ENCODE measurements at places on chromosomes 5 and 9.

GRCh38 chr5:134878403-134878802 lies 4.2 kb downstream of the TXNDC15 start:
- DNase-seq, result no peak

- DNase-seq, result no peak
These were observed 157.0 kb upstream of the RASEF start for GRCh38 chr9:83219924-83220438.

DNA sequence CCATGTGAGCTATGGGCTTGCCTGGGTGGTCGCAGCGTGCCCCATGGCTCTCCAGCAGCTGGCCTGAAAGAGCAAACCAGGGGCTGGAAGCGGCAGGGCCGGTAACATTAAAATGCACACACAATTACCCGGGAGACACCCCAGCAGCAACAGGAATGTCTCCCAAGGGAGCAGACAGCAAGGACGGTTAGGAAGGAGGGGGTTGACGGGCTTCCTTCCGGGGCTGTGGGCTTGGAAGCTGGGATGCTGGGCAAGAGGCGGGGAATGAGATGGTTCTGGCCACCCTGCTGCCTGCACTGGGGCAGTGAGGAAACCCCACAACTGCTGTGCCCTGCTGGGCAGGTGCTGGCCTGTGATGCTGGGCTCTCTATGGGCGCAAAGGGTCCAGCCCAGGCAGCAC lies 71.8 kb upstream of the ADAMTS2 start:
- no peak for DNase-seq

- DNase-seq, result no peak
These were observed 105.0 kb downstream of the TUSC1 start for GRCh38 chr9:25573281-25573680.

GRCh38 chr5:96936431-96937320 lies 796 bp downstream of the LNPEP start:
- no peak for DNase-seq

DNA sequence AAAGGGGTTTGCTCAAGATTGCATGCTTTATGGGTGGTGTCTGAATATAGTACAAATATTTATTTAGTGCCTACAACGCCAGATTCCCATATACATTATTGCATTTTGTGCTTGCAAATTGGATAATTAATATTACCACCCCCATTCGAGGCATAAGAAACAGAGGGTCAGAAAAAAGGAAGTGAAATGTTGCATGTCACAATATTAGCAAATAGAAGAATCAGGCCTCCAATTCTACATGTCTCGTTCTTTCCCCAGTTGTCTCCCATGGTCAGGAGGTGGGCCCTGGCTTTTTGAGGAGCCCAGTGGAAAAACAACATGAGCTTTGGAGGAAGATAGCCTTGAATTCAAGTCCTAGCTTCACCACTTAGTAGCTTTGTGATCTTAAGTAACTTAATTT lies 98.1 kb upstream of the CCDC112 start:
- no peak for DNase-seq

DNA sequence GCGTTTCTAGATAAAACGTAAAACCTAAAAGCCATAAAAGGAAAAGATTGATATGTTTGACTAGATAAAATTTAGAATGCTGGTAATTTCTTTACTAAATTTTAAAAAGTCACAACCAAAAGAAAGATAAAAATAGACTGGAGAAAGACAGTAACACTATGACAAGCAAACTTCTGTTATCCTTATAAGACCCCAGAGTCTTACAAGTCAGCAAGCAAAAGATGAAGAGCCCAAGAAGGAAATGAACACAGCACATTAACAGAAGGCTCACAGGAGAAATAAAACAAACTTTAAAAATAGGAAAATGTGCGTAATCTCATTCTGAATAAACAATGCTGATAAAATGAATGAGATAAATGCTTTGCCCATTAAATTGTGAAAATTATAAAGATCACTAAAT lies 29.7 kb downstream of the IL7R start:
- DNase-seq, result no peak

GRCh38 chr9:132703336-132703735 lies 33.1 kb downstream of the GTF3C4 start:
- no peak for DNase-seq

- DNase-seq, result no peak
These were observed 90.8 kb upstream of the PRRC1 start for GRCh38 chr5:127426661-127427060.

DNA sequence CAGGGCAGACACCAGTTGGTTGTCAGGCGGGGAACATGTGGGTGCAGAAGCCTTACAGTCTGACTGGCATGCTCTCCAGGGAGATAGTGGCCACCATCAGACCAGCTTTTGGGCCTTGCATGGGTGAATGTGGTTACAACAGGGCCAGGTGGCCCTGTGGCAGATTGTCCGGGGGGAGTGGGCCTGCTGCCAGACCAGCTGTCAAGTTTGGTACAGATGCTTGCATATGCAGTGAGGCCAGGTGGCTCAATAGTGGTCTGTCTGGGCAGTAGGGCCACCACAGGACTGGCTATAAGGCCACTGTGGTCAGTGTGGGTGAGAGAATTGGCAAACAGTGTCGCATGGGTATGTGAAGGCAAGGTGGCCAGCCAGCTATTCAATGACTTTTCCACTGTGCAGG lies 148.7 kb downstream of the FAM174A start:
- no peak for DNase-seq

- no peak for DNase-seq
These were observed 84.6 kb downstream of the DAB2IP start for GRCh38 chr9:121735793-121736770.

- no peak for DNase-seq
These were observed 60.6 kb upstream of the HMHB1 start for GRCh38 chr5:143751342-143751741.

DNA sequence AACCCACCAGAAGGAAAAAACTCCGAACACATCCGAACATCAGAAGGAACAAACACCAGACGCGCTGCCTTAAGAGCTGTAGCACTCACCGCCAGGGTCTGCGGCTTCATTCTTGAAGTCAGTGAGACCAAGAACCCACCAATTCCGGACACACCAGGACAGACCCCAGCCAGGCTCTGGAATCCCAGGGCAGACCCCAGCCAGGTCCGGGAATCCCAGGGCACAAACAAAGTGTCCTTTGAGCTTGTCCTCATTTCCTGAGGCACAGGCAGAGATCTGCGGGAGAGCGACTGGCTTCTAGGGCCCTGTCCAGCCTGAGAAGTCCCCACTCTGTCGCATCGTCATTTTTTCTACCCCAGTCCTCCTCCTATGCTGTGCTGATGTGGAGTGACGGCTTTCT lies 461.1 kb downstream of the ACTL7B start:
- no peak for DNase-seq

GRCh38 chr9:99451112-99451606 lies 229.1 kb downstream of the SEC61B start:
- no peak for DNase-seq

DNA sequence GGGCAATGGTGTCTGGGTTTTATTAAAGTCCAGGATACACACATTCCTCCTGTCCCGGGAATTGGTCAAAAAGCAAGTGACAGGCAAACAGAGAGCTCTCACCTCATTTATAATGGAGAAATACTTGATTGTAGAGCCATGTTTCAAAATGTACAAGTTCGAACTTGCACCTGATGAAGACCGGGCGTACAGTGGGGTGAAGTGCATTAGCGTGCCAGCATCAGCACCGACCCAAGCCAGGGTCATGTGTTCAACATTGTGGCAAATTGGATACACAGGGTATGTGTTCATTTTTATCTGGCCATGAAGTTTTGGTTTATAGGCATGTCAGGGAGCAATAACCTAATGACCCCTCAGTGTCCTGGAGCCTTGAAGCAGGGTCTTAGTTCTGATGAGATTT lies 472.5 kb downstream of the IRX1 start:
- no peak for DNase-seq

- DNase-seq, result no peak
These were observed 6.9 kb downstream of the SHROOM1 start for GRCh38 chr5:132823481-132824050.

- DNase-seq, result no peak
These were observed 28.7 kb downstream of the ANXA1 start for GRCh38 chr9:73180403-73180802.

GRCh38 chr9:135241381-135242048 lies 154.0 kb downstream of the OLFM1 start:
- DNase-seq, result no peak

DNA sequence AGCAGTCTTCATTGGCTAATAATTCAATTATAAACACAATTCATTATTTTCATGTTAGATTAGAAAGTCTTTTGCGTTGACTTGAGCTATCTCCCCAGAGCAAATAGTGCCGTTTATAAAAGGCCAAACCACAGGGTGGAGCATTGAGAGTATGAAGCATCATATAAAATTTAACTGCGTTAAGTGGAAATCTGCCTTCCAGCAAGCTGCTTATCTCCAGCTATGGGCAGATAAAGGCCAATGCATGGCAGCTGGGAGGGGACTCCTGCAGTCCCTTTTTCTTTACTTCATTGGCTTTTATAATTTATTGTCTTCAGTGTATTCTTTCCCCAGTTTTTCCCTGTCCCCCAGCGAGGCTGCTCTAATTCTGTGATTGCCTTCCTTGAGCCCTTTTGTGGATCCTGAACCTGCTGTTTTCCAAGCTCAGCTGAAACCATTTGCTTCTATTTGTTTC lies 113.7 kb downstream of the TMEM232 start:
- DNase-seq, result no peak

DNA sequence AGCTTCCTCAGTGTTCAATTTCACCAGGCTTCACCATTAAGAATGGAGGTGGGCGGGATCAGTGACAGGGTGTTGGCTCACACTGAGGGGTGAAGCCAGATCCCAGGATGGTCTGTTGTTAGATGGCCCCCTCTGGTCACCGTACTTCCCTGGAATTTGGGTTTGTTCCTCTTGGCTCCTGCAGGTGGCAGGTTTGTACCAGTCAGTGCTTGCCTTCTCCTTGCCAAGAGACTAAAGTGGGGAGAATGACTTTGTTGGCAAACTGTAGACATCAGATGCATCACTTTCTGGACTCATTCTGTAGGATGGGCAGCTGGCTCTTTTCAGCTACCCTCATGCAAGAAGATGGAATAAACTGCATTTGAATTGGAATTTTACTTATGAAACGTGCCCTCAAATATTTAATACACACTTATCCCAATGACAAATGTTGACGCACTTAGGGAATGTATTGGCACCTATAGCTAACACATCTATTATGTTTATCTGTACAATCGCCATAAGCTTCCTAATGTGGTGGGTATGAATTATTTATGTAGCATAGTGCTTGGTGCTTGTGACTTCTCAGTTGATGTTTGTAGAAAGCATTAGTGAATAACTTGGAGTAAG lies 31.4 kb upstream of the ANKRD55 start:
- DNase-seq, result no peak

DNA sequence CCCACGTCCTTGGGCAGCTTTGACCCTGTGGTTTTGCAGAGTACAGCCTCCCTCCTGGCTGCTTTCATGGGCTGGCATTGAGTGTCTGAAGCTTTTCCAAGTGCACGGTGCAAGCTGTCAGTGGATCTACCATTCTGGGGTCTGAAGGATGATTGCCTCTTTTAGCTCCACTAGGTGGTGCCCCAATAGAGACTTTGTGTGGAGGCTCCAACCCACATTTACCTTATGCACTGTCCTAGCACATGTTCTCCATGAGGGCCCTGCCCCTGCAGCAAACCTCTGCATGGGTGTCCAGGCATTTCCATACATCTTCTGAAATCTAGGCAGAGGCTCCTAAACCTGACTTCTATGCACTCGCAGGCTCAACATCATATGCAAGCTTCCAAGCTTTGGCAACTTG lies 644.2 kb upstream of the CDH9 start:
- no peak for DNase-seq

- DNase-seq, result no peak
These were observed 259.9 kb upstream of the TARS1 start for GRCh38 chr5:33180900-33181299.

DNA sequence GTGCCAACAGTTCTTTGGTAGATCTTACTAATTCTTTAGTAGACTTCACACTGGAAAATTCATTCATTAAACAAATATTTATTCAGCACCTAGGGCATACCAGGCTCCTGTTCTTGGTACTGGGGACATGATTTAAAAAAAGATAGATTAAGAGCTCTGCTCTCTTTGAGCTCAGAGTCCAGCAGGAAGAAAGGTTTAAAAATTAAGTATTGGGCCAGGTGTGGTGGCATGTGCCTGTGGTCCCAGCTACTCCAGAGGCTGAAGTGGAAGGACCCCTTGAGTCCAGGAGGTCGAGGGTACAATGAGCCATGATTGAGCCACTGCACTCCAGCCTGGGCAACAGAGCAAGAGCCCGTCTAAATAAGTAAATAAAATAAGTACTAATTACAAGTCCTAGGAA lies 41.4 kb downstream of the ENC1 start:
- DNase-seq, result no peak

- no peak for DNase-seq
These were observed 73.6 kb downstream of the C9orf153 start for GRCh38 chr9:86185872-86186271.

DNA sequence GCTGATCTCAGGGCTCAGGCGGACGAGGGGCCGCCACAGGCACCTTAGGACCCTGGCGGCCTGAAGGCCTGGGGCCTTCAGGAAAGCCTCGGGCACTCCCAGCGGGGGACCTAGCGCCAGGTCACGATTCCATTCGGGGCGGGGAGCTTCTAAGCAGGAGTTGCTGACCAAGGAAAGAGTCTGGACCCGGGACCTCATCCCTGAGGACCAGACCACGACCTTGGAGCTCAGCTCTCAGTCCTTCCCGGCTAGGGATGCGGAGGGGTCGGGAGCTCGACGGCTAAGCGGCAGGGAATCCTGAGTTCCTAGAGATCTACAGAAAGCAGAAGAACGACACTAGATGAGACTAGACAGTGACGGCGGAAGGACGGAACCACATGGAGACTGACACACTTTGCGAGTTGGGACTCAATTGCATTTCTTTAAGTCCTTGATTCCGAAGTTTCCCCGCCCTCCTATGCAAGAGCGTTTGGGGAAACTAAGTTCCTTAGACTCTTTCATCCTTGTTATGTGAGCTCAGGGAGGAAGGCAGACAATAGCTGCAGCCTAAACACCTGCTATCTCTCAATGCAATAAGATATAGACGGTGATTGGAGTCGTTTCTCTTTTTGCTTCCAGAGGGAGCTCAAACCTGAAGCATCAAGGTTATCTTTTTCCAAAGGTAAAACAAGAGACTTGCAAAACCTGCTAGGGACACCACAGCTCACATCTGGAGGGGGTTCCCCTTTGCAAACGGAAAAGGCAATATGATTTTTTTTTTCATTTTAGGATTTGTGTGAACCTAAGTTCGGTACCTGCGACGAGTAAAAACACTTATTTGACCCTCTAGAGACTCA lies 9.7 kb downstream of the NR2F1-AS1 start:
- DNase-seq, result no peak

DNA sequence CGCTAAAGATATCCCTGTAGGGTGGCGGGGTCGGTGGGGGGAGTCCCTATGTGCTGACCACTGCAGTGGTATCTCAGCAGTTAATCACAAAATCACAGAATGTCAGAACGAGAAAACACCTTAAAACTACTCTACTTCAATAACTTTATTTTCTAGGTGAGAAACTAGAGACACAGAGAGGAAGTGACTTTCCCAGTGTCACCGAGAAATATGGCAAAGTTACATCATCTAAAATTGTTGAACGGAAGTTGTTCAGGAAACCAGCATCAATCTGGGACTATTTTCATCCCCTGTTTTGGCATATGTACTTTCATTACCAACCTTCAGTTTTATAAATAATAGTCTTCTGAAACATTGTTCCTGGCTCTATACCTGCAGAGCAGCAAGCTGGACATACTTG lies 384.0 kb downstream of the SPOCK1 start:
- no peak for DNase-seq

- no peak for DNase-seq
These were observed 893.9 kb upstream of the DMAC1 start for GRCh38 chr9:8693464-8693863.

GRCh38 chr9:105295986-105296385 lies 51.5 kb downstream of the SLC44A1 start:
- DNase-seq, result no peak

GRCh38 chr9:112787978-112788377 lies 37.4 kb downstream of the SNX30 start:
- no peak for DNase-seq
